CD14-positive monocyte (primary cell): ENCODE measurements at places on chromosomes 6 and 20. TPM values are rescaled to one million over a fixed set of nuclear protein-coding genes. Genes with fewer than 3 reads are reported as not detected.

Gene C20orf141
- not detected for polyA plus RNA-seq

Gene TGM3
- polyA plus RNA-seq = not detected

Gene THBD
- 7.4 TPM for polyA plus RNA-seq

Gene KAT14
- polyA plus RNA-seq = 3.2 and 6.0 TPM in 2 replicates

Gene BLOC1S5
- 1.6 and 3.7 TPM in 2 replicates for polyA plus RNA-seq

Gene VSX1
- not detected for polyA plus RNA-seq
